Left kidney (tissue), 8 donors: ENCODE measurements at places on chromosomes 2 and 18.

- DNase-seq = no peak
Observed at GRCh38 chr2:241636182-241637017, 558 bp downstream of the THAP4 start.

GRCh38 chr2:232473467-232473890 lies 14.2 kb downstream of the ECEL1 start:
- peak; percentile 62 for DNase-seq

DNA sequence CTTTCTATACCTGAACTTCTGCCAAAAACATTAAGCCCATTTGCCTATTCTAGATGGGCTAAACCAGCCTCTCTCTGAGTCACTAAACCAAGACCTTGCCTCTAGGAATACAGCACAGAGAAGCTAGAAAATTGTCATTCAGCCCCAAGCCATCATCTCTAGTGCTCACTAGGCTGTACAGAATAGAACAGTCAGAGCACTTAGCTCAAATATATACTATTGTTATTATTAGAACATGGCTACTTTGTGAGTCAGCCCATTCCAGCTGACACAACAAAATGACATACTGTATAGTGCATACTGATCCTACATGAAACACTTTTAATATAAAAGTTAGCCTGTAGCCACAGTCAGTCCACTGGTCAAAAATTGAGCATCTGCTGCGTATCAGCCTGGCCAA lies 418.8 kb downstream of the NRXN1 start:
- DNase-seq = no peak

GRCh38 chr2:19554520-19554919 lies 196.1 kb upstream of the OSR1 start:
- DNase-seq = no peak

DNA sequence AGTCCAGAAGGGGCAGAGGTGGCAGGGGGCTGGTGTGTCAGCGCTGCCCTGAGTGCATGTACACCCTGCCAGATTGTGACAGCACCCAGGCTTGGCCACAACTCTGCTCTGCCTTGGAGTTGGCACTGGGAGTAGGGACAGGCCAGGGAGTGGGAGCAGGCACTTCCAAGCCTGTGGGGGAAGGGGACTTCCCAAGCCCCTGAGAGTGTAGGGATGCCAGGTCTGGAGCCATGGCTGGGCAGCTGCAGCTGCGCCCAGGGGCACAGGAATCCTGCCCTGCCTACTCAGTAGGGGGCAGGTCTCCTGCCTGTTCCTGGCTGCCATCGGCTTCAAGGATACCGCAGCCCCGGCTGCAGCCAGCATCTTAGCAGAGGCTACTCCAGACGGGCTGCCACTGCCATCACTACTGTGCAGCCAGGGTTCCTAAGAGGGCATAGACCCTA lies 109.4 kb downstream of the CALCRL start:
- no peak for DNase-seq

GRCh38 chr2:121049950-121050585 lies 234.9 kb downstream of the TFCP2L1 start:
- no peak for DNase-seq

DNA sequence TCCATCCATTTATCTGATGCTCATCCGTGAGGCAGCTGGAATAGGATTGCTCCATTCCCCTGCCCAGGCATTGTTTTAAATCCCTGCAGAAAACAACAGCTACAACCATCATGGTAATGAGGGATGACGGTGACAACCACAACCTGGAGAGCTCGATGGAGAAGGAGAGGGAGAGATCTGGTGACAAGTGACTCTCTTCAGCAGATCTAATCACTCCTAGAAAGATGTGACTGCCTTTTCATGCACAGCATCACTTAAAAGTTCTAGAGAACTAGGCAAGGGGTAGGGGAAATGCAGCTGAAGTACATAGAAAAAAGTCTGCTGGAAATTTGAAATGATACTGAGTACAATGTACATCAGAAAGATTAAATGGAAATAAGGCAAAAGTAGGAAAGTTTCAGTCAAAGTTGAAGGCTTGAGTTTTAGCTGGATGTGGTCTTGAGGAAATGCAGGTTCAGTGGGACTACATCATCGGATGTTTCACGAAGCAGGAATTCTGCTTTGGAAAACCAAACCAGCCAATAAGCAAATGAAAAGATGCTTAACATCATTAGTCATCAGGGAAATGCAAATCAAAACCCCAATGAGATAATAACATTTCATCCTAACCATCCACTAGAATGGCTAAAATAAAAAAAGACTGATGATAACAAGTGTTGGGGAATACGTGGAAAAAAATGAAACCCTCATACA lies 6.8 kb upstream of the ARHGAP25 start:
- no peak for DNase-seq

- no peak for DNase-seq
Observed at GRCh38 chr2:68387408-68388350, 22.6 kb downstream of the PLEK start.
